ENCODE measurements at places on chromosomes 13 and 19.

- H3K4me3 ChIP-seq = no peak overlapping the region
- no peak overlapping the region for H3K27ac ChIP-seq
- DNase-seq = peak; percentile 60
Observed at GRCh38 chr19:53626976-53627375, 4.8 kb upstream of the DPRX start.

DNA sequence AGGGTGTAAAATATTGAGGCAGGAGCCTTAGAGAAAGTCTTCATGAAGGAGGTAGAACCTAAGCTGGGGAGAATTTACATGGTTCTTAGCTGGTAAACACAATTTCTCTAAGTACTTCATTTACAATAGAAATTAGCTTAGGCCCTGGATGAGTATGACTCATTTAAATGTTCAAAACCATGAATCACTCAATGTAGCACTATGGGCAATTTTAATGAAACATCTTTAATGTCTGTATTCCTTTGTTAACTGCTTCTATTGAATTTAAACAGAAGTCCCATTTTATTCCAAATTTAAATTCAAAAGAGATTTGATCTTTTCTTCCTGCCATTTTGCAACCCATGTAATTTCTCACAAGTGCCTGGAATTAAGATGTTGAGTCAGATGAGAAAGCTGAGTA lies 252.1 kb downstream of the RFC3 start:
- H3K27me3 ChIP-seq = no peaks in the 10 kb centered on the region
- DNase-seq = no peak
- no peak overlapping the region for H3K4me3 ChIP-seq
- H3K4me1 ChIP-seq = no peaks in the 10 kb centered on the region

- DNase-seq = no peak
- no peak overlapping the region for H3K4me3 ChIP-seq
- no peaks in the 10 kb centered on the region for H3K27me3 ChIP-seq
- no peaks in the 10 kb centered on the region for H3K36me3 ChIP-seq
Observed at GRCh38 chr13:23824371-23824770, 64.8 kb downstream of the MIPEP start.

DNA sequence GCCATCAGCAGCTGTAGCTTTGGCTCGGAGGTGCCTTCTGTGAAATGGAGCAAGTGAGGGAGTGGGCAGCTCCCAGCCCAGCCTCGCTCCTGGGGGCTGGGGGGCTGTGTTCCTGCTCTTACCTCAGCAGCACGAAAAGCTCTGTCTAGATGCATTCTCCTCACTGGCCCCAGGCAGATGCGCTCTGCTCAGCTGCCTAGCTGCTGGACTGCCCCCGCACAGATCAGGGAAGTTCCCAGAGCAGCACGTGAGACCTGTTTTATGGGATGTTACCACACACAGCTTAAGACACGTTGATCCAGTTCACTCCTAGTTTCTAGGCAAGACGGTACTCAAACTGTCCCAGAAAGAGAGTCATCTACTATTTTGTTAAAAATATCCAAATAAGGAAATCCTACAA lies 13.6 kb downstream of the LCP1 start:
- H3K4me1 ChIP-seq = no peaks in the 10 kb centered on the region
- no peak for DNase-seq
- H3K4me3 ChIP-seq = peak overlapping the region; percentile 27
- no peaks in the 10 kb centered on the region for H3K36me3 ChIP-seq
- H3K27me3 ChIP-seq = no peaks in the 10 kb centered on the region
- H3K27ac ChIP-seq = no peak overlapping the region

DNA sequence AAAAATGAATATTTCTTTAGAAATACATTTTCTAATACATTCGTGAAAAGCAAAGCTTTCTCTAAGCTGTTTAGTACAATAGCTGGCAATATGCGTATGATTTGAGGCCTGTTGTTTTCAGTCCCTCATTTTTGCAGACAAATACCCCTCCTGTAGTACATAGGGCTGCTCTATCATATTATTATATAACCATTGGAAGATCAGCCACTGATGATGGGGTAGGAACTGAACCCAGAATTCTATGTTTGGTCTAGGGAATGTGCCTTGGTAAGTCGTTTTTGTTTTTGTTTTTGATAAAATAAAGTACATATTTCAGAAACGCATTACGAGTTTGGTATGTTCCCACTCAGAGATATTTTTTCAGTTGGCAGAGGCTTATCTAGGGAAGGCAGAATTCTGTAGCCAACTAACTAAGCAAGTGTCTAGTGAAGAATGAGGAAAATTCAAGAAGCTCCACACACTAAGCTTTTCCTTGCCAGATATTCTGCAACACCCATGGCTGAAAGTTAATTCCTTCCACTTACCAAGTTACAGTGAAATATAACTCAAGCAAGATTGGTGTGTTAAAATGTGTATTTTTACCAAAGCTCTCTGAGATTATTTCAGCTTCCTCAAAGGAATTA lies 656.9 kb upstream of the MIR17HG start:
- no peak overlapping the region for H3K27ac ChIP-seq
- no peak overlapping the region for H3K4me3 ChIP-seq
- no peak for DNase-seq
- H3K36me3 ChIP-seq = no peaks in the 10 kb centered on the region

DNA sequence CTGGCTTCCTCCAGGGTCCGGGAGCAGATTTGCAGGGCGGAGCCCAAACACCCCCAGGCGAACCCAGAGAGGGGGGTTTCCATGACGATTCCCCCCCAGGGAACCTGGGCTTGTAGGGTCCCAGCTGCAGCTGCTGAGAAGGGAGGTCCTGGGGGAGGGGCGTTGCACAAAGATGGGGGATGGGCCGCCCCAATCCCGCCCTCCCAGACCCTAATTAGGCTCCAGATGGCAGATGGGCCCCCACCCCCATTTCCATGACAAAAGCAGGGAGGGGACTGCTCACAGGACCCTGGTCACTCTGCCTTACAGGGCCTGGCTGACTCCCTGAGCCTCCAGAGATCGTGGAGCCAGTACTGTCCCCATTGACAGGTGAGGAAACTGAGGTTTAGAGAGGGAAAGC lies 15.2 kb downstream of the ELAVL3 start:
- H3K27me3 ChIP-seq = no peaks in the 10 kb centered on the region
- H3K36me3 ChIP-seq = no peaks in the 10 kb centered on the region
- H3K4me3 ChIP-seq = no peak overlapping the region
- no peaks in the 10 kb centered on the region for H3K4me1 ChIP-seq

GRCh38 chr19:31347828-31348392 lies 1.3 kb downstream of the TSHZ3 start:
- H3K27ac ChIP-seq = no peak overlapping the region
- H3K4me3 ChIP-seq = peak overlapping the region; percentile 69
- no peaks in the 10 kb centered on the region for H3K36me3 ChIP-seq
- H3K27me3 ChIP-seq = peaks cover 17% of the 10 kb centered on the region
- DNase-seq = no peak
- peaks cover 5% of the 10 kb centered on the region for H3K4me1 ChIP-seq

DNA sequence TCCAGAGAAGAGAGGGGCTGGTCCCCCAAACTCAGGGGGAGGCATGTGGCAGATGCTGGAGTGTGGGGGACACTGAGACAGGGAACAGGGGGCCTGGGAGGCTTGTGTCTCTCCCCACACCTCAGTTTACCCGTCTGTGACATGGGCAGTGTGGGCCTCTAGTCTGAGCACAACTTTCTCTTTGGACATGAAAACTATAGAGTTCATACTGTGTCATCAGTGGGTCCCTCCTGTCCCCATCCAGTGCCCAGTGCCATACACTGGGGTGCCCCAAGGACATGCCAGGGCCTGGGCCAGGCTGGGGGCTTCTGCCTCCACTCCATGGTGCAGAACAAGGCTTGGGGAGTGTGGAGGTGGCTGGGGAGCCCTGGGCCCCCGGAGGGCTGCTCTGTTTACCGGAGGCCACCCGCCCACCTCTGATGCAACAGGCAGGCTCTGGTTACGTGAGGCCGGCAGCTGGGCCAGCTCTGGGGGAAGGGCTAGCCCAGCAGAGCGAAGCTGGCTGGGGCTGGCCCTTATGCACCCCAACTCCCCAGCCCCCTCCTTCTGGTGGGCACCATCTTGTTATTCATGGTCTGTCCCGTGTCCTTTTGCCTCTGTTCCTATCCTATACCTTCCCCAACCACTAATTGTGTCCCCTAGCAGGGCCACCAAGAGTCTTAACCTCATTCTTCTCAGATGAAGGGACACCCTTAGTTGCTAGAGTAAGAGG lies 1.9 kb upstream of the MEF2B start:
- H3K27ac ChIP-seq = no peak overlapping the region
- peaks cover 3% of the 10 kb centered on the region for H3K4me1 ChIP-seq
- DNase-seq = peak; percentile 18
- H3K36me3 ChIP-seq = peaks cover 18% of the 10 kb centered on the region
- H3K4me3 ChIP-seq = no peak overlapping the region

DNA sequence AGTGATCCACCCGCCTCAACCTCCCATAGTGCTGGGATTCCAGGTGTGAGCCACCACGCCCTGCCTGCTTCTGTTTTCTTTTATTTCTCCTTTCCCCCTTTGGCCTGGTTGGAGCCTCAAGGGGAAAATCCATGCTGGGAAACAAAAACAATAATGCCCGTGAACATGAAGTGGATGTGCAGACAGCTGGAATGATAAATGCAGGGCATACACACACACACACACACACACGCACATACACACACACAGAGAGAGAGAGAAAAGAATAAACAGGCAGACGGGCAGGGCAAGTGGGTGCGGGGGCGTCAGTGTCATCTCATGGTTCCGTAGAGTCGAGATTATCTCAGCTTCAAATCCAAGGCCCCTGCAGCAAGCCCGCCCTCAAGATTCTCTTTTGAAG lies 4.4 kb upstream of the PLEKHF1 start:
- no peak for DNase-seq
- H3K27me3 ChIP-seq = no peaks in the 10 kb centered on the region
- peaks cover 4% of the 10 kb centered on the region for H3K4me1 ChIP-seq
- H3K4me3 ChIP-seq = no peak overlapping the region

DNA sequence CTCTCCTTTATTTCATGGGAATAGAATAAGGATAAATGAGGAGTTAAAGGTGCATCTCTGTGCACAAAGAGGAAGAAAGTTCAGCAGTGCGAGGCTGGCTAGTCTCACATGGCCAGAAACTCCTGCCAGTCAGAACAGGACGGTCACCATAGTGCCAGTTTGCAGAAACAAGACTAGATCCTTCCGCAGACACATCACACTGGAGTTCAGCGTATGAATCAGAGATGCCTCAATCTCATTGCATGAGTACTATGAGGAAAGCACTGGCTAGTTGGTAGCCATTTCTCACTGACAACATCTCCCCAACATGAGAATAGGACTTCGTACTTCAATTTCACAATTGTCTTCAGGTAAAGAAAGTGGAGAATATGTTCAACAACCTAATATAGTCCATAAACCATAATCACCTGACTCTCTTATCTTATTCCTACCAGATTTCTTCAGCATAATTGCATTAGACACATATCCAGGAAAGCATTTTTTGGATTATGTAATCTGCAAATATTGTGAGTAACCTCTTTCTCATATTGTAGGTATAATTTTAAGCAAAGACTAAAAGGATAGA lies 34.9 kb downstream of the RXFP2 start:
- H3K36me3 ChIP-seq = no peaks in the 10 kb centered on the region
- no peak overlapping the region for H3K27ac ChIP-seq
- H3K27me3 ChIP-seq = no peaks in the 10 kb centered on the region

- no peak overlapping the region for H3K4me3 ChIP-seq
- H3K36me3 ChIP-seq = no peaks in the 10 kb centered on the region
- no peaks in the 10 kb centered on the region for H3K4me1 ChIP-seq
- H3K27ac ChIP-seq = no peak overlapping the region
- H3K27me3 ChIP-seq = no peaks in the 10 kb centered on the region
- no peak for DNase-seq
Observed at GRCh38 chr13:100483841-100484381, 104.7 kb downstream of the GGACT start.

- H3K27me3 ChIP-seq = peaks cover 5% of the 10 kb centered on the region
- peaks cover 3% of the 10 kb centered on the region for H3K36me3 ChIP-seq
- no peak within 1 kb of the TSS for H3K27ac ChIP-seq
- no peak within 1 kb of the TSS for H3K4me3 ChIP-seq
- peaks cover 27% of the 10 kb centered on the region for H3K4me1 ChIP-seq
- peak; percentile 69 for DNase-seq
Observed at GRCh38 chr19:58395220-58395978, at the start of gene RNF225. RNF225 (plus strand) TSS chr19:58395656; CDS start chr19:58396090, 434 bp downstream.

DNA sequence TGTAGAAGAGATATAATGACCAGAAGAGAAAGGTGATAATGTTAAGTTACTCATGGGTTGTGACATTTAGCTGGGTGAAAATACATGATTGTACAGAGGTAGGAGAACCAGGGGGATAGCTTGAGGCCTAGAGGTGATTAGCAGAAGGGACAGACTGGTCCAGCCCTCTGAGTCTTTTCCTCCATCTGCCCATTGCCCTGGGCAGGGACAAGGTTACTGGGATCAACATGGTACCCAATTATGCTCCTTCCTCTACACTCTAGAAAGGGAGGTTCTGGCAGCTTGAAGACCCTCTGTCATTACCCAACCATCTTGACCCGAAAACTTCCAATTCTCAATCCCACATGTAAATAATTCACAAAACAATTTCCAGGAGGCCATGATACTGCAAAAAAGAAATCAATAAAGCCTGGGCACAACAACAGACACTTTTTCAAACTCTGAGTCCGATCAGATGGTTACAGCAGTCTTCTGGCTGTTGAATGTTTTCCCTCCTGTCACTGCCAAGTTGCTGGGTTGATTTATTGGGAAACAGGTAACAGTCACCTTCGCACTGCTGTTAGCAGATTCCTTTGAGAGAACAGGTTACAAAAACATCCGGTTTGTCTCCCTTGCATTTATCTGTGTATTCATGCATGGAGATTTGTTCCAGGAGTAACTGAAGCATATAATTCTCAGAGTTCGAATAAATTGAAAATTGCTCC lies 239.1 kb upstream of the HTR2A start:
- H3K27me3 ChIP-seq = no peaks in the 10 kb centered on the region
- H3K4me3 ChIP-seq = no peak overlapping the region
- no peaks in the 10 kb centered on the region for H3K4me1 ChIP-seq
- H3K36me3 ChIP-seq = no peaks in the 10 kb centered on the region
- no peak for DNase-seq

- H3K36me3 ChIP-seq = no peaks in the 10 kb centered on the region
- no peak overlapping the region for H3K27ac ChIP-seq
- H3K4me3 ChIP-seq = no peak overlapping the region
- peaks cover 67% of the 10 kb centered on the region for H3K27me3 ChIP-seq
- DNase-seq = no peak
Observed at GRCh38 chr19:39193803-39194202, 3.0 kb upstream of the NCCRP1 start.

All from left lung (tissue), 14 donors.